ENCODE measurements at places on chromosomes 6 and 20.

DNA sequence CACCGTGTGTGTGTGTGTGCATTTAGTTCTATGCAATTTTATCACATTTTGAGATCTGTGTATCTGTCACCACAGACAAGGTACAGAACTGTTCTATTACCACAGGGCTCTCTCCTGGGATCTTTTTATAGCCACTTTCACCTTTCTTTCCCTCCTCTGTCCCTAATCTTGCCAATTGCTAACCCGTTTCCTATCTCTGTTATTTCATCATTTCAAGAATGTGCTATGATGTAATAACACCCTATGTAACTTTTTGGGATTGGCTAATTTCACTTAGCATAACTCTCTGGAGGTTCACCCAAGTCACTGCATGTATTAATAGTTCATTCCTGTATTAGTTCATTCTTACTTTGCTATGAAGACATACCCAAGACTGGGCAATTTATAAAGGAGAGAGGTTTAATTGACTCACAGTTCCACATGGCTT is 657.7 kb downstream of the QKI start:
- DNase-seq = no peak

DNA sequence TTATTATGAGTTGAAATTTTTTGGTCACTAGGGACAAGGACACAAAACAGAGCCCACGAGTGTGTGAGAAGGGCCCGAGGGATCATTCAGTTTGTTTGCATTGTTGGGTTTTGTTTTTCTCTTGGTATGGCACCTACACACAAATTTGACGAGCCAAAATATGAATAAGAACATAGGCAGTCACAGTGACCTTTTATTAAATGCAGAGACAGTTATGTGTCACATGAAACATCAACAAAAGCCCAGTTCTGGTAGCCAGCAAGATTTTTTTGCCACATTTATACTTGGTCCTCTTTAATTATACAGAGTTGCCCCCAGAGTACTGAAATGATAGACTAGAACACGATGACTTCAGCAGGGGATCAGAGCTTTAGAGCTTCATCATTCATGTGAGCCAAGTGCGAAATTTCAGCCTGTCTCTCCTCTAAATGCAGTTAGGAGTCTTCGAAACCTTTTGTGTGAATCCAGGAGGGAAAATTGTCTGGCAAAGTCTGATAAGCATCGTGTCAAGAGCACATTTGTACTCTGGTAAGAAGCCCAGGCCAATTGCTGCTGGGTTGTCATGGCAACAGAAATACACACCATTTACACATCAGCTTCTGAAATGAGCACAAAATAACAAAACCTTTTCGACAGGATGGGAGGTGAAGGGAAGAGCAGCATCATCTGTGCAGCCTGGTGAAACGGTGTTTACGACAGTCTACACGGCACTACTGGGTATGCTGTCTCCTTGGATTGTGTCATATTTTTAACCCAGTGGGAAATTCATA is 79.2 kb upstream of the RIPOR2 start:
- DNase-seq = no peak

GRCh38 chr6:53410508-53411258 is 61.9 kb upstream of the ELOVL5 start:
- DNase-seq = peak; percentile 12

DNA sequence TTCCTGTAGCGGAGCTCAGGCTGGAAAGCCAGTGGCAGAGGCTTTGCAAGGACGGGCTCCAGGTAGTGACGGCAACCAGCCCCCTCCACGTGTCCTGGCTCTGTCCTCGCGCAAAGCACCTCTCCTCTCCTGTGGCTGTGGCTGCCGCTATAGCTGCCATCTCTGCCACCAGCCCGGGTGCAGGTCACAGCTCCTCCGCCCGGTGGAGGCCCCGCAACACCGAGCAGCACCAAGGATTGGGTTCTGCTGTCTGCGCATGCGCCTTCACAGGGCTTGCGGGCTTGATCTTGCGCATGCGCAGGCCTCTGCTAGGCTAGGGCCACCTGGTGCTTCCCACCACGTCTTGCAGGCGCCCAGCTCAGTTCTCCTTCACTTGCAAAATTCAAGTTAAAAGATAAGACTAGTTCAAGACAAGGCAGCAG is 625.4 kb downstream of the QKI start:
- peak; percentile 76 for DNase-seq

DNA sequence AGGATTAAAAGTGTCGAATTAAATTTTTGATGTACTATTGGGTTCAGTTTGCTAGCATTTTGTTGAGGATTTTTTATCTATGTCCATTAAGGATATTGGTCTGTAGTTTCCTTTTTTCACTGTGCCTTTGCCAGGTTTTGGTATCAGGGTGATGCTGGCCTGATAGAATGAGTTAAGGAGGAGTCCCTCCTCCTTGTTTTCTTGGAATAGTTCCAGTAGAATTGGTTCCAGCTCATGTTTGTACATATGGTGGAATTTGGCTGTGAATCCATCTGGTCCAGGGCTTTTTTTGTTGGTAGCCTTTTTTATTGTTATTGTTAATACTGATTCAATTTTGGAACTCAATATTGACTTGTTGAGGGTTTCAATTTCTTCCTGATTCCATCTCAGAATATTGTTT is 141.8 kb downstream of the SIM1 start:
- DNase-seq = no peak

DNA sequence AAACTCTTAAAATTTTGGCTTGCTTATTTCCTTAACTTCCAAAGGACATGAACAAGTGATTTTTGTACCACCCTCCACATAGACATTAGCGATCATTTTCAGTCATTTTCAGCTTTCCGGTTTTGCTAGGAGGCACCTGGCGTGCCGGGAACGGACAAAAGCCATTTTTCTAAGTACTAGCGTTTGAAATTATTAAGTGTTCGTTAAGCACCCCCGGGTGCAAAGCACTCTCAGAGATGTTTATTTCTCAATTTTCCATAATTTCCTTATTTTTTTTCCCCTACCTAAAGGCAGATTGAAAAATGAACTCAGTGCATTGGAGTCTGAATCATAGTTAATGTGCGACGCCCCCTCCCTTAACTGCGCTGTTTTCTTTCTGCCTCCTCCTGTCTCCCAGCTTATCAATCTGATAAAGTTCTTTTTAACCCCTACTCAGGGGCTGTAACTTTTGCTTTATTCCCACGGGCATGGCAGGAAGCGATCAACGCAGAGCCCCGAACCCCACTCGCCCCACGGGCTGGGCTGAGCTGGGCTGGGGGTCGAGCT is 58.2 kb downstream of the ZNF831 start:
- DNase-seq = no peak

- DNase-seq = no peak
Measured at GRCh38 chr6:87832025-87832825, 130.2 kb upstream of the AKIRIN2 start.

DNA sequence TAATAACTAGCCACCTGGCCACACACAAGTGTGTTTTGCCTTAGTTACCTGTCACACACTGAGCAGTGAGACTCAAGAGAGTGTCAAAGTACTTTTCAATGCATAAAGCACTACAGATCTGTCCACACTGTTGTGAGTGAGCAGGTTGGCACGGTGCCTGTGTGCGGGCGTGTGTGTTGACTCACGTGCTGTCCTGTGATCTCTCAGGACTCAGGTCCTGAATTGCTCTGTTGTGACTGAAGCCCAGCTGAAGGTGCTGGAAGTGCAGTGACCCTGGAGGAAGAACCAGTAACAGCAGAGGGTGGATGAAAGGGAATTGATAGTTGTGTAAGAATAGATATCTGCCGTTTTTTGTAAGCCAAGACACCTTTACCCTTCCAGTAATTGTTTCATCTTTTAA is 18.3 kb downstream of the SLC16A10 start:
- DNase-seq = no peak

- DNase-seq = no peak
Measured at GRCh38 chr6:35385457-35386202, 43.3 kb downstream of the PPARD start.

GRCh38 chr6:132734694-132735236 is 20.9 kb upstream of the VNN1 start:
- DNase-seq = no peak

- DNase-seq = no peak
Measured at GRCh38 chr20:48632017-48632824, 195.6 kb downstream of the PREX1 start.

DNA sequence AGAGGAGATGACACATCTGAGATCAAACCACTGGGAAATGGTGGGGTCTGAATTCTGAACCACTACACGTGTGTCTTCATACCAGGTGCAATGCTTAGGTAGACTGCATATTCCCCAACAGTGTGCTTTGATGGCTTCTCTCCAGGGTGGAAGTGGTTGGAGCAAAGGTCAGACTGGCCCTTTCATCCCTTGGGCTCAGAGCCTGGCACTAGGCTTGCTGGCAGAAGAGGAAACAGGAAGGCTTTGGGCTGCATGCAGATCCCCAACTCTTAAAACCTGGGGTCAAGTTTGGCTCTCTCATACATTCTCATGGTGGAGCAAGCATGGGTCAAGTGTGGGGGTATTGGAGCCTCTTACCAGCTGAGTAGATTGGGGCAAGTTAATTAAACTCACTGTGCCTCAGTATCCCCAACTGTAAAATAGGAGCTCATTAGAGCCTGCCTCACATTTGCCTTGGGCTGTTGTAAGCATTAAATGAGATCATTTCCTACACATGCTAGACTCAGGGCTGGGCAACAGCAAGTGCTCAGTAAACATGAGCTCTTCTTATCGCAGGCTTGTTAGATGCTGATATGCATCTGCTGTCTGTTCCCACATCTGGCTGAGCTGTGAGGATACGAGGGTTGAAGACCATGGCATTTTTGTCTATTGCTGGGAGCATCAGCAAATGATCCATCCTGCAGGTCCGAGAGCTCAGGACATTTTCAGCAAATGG is 51.6 kb upstream of the FAM83D start:
- DNase-seq = no peak

- no peak for DNase-seq
Measured at GRCh38 chr20:50526403-50526989, 16.3 kb downstream of the PTPN1 start.

DNA sequence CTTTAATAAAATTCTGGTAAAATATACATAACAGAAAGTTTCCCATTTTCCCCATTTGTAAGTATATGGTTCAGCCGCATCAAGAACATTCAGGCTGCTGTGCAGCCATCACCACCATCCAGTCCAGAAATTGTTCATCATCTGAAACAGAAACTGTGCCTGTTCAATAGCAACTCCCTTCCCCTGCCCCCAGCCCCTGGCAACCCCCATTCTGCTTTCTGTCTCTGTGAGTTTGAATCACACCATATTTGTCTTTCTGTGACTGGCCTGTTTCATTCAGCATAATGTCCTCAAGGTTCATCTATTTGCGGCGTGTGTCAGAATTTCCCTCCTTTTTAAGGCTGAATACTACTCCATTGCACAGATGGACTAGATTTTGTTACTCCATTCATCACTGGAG is 19.1 kb downstream of the VSTM2L start:
- no peak for DNase-seq

DNA sequence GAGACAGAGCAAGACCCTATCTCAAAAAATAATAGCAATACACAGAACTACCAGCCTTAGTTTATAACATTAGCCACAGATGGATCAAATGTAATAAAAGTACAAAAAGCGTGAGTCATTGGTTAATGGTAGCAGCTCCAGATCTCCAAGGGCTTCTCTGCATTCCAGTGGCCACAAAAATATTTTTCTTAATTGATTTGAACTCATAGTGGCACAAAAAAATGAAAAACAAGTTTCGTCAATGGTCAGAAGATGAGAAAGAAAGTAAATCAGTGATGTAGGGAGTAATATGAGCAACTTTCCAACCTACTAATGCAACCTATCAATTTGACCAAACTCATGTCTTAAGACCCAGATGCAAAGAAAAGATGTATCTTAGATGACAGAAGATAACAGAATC is 79.6 kb downstream of the CEP57L1 start:
- DNase-seq = no peak

GRCh38 chr20:9583151-9583550 is 68.8 kb downstream of the LAMP5 start:
- DNase-seq = no peak

- no peak for DNase-seq
Measured at GRCh38 chr6:11130605-11131004, 19.1 kb upstream of the ERVFRD-1 start.

DNA sequence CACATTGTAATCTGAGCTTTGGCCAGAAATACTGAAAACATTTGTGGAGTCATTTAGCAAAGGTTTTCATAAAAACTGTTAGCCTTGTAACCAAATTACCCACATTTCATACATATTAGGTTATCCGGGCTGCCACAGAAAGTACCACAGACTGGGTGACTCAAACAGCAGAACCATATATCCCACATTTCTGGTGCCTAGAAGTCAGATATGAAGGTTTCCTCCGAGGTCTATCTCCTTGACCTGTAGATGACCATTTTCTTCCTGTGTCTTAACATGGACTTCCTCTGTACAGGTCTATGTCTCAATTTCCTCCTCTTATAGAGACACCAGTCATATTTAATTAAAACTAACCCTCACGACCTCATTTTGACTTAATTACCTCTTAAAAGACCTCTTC is 49.5 kb upstream of the SMIM28 start:
- DNase-seq = no peak

DNA sequence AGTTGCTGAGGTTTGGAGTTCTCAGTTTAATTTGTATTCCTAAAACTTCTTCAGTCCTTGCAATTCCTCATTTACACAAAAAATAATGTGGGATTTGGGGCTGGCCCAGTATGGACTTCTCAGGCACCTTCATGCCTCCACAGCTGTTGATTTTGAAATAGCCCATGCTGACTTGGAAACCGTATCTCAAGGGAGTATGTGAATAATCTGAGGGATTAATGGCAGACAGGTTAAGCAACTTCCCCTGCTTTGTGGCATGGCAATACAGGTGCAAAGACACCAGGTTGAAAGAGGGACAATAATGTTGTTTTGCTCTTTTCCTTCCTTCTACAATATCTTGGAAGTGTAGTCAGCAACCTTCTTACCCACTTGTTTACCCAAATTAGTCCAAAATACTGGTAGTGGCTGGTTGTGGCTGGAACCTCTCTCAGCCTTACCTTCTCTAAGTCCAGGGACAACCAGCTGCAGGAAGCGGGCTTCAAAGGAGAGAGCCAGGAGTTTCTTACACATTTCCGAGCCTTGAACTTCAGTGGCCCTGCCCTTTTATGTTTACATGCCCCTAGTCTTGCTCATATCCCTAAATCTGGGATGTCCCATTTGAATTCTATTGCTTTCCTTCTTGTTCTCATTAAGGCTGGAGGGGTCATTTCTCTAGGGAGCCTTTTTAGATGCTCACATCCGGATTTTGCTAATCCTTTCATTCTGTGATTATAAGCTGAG is 44.1 kb upstream of the ADGRF1 start:
- DNase-seq = no peak

DNA sequence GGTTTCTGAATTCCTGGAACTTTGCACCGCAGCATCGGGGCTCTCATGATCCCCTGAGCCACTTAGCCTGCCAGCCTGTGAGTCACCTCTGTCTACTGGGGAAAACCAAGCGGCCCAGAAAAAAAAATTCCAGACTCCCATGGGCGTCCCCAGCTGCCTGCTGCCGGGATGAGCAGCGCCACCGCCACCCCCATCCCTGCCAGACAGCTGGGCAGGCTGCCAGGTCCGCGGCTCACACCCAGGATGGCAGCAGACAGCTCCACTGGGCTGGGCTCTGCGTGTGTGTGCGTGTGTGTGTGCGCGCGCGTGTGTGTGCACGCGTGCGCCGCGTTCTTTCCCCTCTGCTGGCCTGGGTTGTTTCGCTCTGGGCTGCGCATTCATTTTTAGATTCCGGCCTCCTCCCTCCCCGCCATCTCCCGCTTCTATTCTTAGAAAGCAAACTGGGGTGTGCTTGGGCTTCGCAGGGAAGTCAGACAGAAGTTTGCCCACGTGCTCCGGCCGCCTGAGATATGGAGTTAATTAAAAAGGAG is 38.9 kb upstream of the PMEPA1 start:
- DNase-seq = peak; percentile 49

GRCh38 chr6:21914121-21914973 is 320.8 kb downstream of the SOX4 start:
- no peak for DNase-seq

GRCh38 chr6:48765352-48765961 is 654.5 kb upstream of the PTCHD4 start:
- DNase-seq = peak; percentile 17
